ENCODE measurements at places on chromosomes 13 and 19. TPM values are rescaled to one million over a fixed set of nuclear protein-coding genes. Genes with fewer than 3 reads are reported as not detected.

The ZFP14 gene
- total RNA-seq: 4.0 TPM

The GIPR gene
- 0.61 TPM for total RNA-seq

The C19orf38 gene
- not detected for total RNA-seq

- no peak overlapping the region for H3K4me3 ChIP-seq
- H3K27ac ChIP-seq: no peak overlapping the region
- H3K36me3 ChIP-seq: no peaks in the 10 kb centered on the region
- no peaks in the 10 kb centered on the region for H3K4me1 ChIP-seq
These were observed 508.9 kb upstream of the ARGLU1 start for GRCh38 chr13:107076801-107077200.

DNA sequence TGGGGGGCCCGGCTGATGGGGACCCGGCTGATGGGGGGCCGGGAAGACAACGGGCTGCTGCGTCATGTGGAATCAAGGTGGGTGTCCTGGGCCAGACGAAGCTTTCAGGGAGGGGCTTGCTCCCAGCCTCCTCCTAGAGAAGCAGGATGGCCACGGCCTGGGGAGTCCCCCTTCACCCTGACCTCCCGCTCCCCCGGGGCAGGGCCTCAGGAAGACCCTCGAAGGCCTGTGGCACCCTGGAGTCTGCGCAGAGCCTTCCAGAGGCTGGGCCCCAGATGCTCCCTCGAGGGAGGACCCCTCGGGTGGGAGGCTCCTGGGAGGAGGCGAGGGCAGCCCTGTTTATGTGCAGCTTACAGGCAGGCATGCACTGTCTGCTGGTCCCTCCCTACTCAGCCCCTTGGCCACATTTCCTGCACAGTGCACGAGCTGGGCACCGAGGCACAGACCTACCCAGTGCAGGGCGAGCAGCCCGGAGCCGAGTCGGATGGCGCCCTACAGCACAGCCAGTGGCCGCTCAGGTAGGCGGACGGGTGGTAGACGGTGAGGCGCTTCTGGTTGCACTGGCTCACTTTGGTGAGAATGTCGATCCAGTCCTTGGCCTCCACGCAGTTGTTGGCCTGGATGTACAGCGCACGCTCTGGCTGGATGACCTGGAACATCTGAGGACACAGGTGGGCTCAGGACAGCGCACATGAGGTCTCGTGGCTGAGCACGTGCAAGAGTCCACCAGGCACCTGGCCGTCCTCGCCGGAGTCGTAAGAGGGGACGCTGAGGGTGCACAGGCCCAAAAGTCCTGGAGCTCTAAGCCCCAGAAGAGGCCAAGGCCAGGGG, 22.4 kb upstream of the C13orf46 start:
- DNase-seq: no peak
- no peaks in the 10 kb centered on the region for H3K27me3 ChIP-seq
- H3K27ac ChIP-seq: no peak overlapping the region
- peaks cover 7% of the 10 kb centered on the region for H3K36me3 ChIP-seq
- no peaks in the 10 kb centered on the region for H3K4me1 ChIP-seq
- H3K4me3 ChIP-seq: no peak overlapping the region

DNA sequence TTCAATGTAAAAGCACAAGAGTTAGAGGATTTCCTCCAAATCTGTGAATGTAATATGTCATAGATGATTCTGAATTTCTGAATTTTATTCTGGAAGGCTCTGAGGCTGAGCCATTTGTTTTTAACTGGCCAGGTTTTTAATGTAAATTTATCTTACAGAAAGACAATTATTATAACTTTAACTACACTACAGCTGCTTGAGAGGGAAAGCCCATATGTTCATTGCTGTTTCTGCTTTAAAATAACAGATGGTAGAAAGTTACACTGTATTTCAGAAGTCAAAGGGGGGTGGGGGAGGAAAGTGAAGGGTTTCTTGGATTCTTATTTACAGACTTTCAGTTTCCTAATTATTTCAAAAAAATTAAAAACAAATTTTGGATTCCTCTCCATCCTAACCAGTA, 62.8 kb downstream of the DNAJC15 start:
- no peaks in the 10 kb centered on the region for H3K27me3 ChIP-seq
- no peaks in the 10 kb centered on the region for H3K4me1 ChIP-seq
- H3K36me3 ChIP-seq: peaks cover 27% of the 10 kb centered on the region
- H3K27ac ChIP-seq: no peak overlapping the region

DNA sequence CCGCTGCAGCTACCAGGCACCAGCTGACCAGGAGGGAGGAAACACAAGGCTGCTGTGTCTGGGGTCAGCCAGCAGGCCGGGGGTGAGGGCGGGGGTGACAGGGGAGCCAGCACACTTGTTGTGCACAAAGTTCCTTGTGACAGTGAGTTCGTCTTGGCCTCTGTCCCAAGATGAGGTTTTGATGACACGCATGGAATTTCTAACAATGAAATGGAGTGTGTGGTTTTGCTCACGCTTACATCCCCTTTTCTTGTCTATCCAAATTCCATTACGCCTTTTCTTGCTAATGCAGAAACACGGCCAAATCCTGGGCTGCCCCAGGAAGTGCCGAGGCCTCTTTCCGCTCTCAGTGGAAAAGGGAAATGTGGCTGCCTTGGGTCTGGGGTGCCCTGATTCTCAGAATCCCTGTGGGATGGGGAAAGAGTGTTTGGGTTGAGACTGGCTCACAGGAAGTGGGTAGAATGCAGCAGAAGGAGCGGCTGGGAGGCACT, 73.8 kb downstream of the GADD45B start:
- H3K4me3 ChIP-seq: no peak overlapping the region
- H3K27ac ChIP-seq: no peak overlapping the region
- DNase-seq: no peak
- H3K4me1 ChIP-seq: no peaks in the 10 kb centered on the region
- H3K27me3 ChIP-seq: no peaks in the 10 kb centered on the region

GRCh38 chr13:113630296-113630695, 27.7 kb downstream of the ATP4B start:
- no peak overlapping the region for H3K27ac ChIP-seq
- no peaks in the 10 kb centered on the region for H3K27me3 ChIP-seq
- H3K4me3 ChIP-seq: no peak overlapping the region
- H3K36me3 ChIP-seq: peaks cover 49% of the 10 kb centered on the region
- no peak for DNase-seq

DNA sequence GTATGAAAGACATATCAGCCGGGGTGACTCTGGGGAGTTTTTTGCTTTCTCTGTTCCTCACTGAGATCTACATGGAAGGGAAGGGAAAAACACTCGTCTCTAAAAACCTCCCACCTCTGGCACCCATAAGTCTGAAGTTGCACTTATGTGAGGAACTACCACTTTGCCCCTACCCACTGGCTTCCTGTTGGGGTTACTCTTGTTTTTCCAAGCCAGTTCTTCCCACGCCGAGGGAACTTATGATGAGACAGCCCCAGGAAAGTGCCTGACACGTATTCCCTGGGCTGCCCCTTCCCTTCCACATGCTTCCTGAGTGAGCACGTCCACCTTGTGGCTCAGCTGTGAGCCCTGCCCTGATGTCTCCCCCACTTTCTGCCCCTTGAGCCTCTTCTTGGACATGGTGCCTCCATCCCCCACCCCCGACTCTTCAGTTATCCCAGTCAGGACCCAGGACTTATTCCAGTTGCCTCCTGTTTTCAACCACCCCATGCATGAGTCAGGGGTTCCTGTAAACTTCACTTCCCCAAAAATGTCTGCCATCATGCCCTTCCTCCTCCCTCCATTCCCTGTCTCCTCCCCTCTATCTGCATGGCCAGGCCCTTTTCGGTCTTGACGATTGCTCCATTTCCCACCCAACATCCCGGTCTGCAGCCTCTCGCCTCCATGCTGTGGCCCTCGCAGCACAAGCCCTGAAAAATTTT, 5.1 kb upstream of the SIGLEC7 start:
- no peaks in the 10 kb centered on the region for H3K27me3 ChIP-seq
- H3K36me3 ChIP-seq: no peaks in the 10 kb centered on the region
- no peak overlapping the region for H3K4me3 ChIP-seq
- H3K4me1 ChIP-seq: no peaks in the 10 kb centered on the region

Data from H9 (cell line).